Hindlimb muscle (tissue), 1 donor: ENCODE measurements at places on chromosomes 11 and 22. TPM values are rescaled to one million over a fixed set of nuclear protein-coding genes. Genes with fewer than 3 reads are reported as not detected.

GRCh38 chr11:1939006-1939625 lies 8.0 kb upstream of the MRPL23 start:
- peak; percentile 74 for DNase-seq

GRCh38 chr11:126080161-126080941 lies 17.7 kb upstream of the CDON start:
- DNase-seq, result no peak

- no peak for DNase-seq
These were observed 15.5 kb downstream of the ARVCF start for GRCh38 chr22:20001082-20001638.

- DNase-seq, result no peak
These were observed 134.3 kb downstream of the CRYBB2 start for GRCh38 chr22:25353516-25354445.

DNA sequence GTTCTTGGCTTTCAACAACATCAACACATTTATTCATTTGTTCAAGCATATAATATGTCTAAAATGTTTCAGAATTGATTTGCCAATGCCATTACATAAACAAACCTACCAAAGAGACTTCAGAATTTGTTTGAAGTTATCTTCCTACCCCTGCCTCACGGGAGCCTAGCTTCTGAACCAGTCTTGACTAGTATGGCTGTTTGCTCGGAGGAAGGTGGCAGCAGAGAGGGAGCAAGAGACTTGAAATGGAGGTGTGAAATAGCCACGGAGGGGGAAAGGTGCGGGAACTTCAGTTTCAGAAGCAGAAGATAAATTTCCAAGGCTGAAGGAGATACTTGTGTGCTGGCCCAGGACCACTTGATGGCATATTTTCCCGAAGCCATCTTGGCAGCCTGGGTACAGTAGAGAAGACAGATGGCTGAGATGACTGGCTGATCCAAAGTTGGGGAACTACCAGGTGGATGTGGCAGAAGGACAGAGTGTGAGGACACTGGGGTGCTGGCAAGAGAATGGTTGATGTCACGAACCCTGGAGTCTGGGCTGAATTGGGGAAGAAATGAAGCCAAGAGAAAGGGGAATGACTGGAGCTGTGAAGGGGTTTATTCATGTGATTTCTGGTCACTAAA lies 14.0 kb upstream of the MTCH2 start:
- DNase-seq, result no peak

- DNase-seq, result no peak
These were observed 9.7 kb downstream of the ABTB2 start for GRCh38 chr11:34348096-34348495.

GRCh38 chr11:85712953-85713352 lies 27.0 kb upstream of the CCDC89 start:
- no peak for DNase-seq

DNA sequence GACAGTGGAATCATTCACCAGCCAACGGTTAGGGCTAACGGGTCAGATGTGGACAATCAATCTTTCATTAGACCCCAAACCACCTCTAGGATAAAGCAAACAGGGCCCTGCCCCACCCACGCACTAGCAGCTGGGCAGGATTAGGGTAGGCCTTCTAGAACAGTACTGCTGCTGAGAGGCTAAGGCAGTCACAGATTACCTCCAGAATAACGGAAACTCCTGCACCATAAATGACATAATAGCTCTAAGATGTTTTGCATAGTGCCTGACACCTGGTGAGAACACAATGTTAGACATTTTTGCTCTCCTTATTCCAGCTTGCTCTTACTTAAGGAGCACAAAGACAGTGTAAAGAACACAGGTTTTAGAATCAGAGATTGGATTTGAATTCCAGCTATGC lies 1.8 kb downstream of the SYTL2 start:
- DNase-seq, result no peak

DNA sequence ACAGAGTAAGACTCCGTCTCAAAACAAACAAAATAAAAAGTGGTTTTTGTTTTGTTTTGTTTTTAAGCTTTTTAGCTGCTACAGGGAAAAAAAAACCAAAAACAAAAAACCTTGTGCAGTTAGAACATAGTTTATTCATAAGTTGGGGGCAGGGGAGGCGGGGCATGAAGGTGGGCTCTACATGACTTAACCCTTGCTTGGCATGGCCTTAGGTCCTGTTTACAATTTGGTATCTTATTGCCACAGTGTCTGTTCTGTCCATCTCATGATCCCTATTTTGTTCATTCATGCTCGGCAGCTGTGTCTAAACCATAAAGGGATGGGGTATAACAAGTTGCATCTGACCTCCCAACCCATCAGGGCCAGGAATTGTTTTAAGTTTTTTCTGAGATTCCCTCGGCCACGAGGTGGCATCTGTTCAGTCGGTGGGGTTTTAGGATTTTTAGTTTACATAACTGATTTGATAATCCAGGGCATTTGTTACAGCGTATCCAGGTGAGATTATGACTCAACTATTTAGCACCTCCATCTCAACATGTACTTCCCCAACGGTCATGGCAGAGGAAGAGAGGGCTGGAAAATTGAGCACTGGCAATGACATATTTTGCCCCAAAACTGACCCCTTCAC lies 6.9 kb downstream of the AP5B1 start:
- no peak for DNase-seq

GRCh38 chr11:69337211-69337721 lies 43.3 kb downstream of the MYEOV start:
- DNase-seq, result no peak

- no peak for DNase-seq
These were observed 553 bp upstream of the TCIRG1 start for GRCh38 chr11:68038226-68038717.

GRCh38 chr22:31933816-31934482 lies 10.4 kb upstream of the YWHAH start:
- DNase-seq, result no peak

- no peak for DNase-seq
These were observed 151.3 kb upstream of the ZBED5 start for GRCh38 chr11:11009179-11009578.

DNA sequence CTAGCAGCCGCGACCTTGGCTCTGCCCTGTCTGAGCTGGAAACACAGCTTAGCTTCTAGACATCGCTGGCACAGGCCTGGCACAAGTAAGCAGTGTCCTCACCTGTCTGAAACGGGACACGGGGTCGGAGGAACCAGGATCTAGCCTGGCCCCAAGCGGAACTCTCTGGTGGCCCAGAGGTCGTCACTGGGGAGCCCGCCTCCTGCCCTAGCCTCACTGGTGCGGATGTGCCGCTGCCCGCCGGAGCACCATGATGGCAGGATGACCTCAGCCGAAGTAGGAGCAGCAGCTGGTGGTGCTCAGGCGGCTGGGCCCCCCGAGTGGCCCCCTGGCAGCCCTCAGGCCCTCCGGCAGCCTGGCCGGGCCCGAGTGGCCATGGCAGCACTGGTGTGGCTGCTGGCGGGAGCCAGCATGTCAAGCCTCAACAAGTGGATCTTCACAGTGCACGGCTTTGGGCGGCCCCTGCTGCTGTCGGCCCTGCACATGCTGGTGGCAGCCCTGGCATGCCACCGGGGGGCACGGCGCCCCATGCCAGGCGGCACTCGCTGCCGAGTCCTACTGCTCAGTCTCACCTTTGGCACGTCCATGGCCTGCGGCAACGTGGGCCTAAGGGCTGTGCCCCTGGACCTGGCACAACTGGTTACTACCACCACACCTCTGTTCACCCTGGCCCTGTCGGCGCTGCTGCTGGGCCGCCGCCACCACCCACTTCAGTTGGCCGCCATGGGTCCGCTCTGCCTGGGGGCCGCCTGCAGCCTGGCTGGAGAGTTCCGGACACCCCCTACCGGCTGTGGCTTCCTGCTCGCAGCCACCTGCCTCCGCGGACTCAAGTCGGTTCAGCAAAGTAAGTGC lies 871 bp downstream of the SLC35E4 start:
- DNase-seq, result no peak

DNA sequence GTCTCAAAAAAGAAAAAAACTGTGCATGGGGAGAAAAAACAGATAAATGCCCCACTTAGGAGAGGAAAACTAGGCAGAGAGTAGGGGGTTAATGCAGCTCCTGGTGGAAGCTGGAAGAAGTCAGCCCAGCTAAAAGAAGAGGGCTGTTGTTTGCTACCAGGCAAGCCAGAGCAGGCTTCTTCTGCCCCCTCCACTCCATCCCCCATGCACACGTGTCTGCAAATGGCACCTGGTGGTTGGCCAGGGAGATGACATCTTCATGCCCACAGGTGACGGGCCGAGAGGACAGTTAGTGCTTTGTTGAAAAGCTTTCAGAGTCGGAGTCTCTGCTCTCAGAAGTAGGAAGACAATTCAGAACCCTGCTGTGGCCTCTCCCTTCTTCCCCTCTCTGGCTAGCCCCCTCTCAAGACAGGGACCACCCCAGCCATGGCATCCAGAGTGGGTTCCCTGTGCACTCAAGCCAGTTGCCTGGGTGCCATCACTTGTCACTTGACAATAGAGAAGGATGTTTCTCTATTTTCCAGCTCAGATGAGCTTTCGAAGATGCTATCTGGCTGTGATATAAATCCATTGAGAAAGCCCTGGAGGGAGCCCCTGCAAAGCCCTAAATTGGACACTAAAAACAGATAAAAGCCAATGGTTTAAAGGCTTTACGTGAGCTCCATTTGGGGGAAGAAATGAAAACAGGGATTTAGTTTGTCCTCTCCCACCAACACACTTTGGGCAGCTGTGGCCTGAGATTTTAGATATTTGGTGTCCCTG lies 142.0 kb downstream of the TRIM29 start:
- DNase-seq, result no peak

DNA sequence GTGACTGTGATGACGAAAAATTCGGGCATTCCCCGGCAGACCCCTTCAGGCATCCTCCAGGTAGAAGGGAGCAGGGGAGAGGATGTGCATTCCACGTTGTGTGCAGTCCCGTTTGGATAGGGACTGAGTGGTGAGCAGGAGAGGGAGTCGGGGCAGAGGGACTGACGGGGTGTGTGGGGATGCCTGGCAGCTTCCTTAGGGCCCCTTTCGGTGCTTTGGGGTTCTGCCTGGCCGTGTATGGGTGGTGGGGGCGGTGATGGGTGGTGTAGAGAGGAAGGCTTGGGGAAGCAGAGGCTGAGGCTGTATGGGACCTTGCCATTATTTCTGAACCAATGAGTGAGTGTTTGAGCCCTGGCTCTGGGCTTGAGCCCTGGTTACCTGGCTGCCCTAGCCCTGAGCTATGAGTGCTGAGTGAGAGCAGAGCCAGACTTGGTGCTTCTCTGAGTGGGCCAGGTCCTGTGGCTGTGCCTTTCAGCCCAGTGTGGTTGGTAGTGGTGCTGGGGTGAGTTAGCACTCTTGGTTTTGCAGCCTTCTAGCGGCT lies 914 bp downstream of the INPPL1 start:
- DNase-seq, result no peak

DNA sequence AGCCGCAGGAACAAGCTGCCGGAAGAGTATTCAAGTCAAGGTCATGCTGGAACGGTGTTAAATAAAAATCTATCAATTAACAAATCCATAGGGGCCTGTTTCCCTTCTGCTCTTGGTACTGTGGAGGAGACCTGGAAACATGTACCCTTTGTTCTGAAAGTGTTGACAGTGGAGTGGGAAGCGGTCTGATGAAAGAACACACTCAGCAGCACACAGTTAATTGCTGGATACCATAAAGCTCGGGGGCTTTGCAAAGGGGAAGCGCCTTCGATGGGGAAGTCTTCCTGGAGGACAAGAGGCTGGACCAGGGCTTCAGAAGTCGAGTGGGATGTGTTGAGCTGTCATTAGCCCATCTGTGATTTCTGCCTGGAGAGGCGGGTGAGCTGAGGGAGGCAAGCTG lies 112.5 kb upstream of the CLPB start:
- DNase-seq, result no peak

GRCh38 chr11:27663326-27663725 lies 36.9 kb downstream of the BDNF start:
- DNase-seq, result no peak

GRCh38 chr11:17392872-17393271 lies 4.4 kb upstream of the KCNJ11 start:
- no peak for DNase-seq

- DNase-seq, result no peak
These were observed 132.8 kb downstream of the DDX10 start for GRCh38 chr11:108797578-108798100.

GRCh38 chr11:131841028-131841427 lies 470.6 kb downstream of the NTM start:
- DNase-seq, result no peak

GRCh38 chr11:102614031-102614430 lies 11.1 kb downstream of the MMP20 start:
- DNase-seq, result no peak

GRCh38 chr11:70193411-70194292 lies 9.4 kb upstream of the FADD start:
- DNase-seq, result no peak

- DNase-seq, result no peak
These were observed 326.0 kb downstream of the MN1 start for GRCh38 chr22:27475548-27475897.

The PGAP2 gene
- 25.3 TPM for polyA plus RNA-seq

The ANO1 gene
- 5.5 TPM for polyA plus RNA-seq

The TIGD3 gene
- polyA plus RNA-seq, result 0.22 TPM

The MPZL3 gene
- polyA plus RNA-seq, result 0.52 TPM

The PRR5 gene
- polyA plus RNA-seq, result 39.0 TPM

The OR51E1 gene
- polyA plus RNA-seq, result 1.7 TPM
